ENCODE measurements at places on chromosomes 5 and 9. TPM values are rescaled to one million over a fixed set of nuclear protein-coding genes. Genes with fewer than 3 reads are reported as not detected.

Gene KIF4B
- 0.22 TPM for polyA plus RNA-seq

Gene SH3TC2
- 0.95 TPM for polyA plus RNA-seq

Gene PKD2L2
- 0.13 TPM for polyA plus RNA-seq

Gene CLIC3
- polyA plus RNA-seq, result 0.75 TPM

Gene FST
- polyA plus RNA-seq, result 30.2 TPM

Gene UBE2QL1
- polyA plus RNA-seq, result 0.79 TPM

Gene SLC22A5
- polyA plus RNA-seq, result 50.9 TPM

Gene IL7R
- polyA plus RNA-seq, result 0.50 TPM

Gene IL33
- 6.4 TPM for polyA plus RNA-seq

Gene SMIM33
- 0.06 TPM for polyA plus RNA-seq

Gene BBLN
- 48.6 TPM for polyA plus RNA-seq

Gene LURAP1L
- 21.0 TPM for polyA plus RNA-seq
